ENCODE measurements at places on chromosomes 16 and 17.

DNA sequence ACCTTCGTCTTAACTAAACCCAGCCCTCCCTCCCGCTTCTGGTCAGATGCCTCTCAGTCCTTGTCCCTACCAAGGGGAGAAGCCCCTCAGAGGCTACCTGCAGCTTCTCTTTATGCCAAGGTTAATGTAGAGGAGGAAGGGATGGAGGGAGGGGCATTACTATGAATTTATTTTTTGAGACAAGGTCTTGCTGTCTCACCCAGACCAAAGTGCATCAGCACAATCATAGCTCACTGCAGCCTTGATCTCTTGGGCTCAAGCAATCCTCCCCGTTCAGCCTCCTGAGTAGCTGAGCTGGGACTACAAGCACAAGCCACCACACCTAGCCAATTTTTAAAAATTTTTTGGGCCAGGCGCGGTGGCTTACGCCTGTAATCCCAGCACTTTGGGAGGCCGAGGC is 15.3 kb downstream of the EPOP start:
- no peak for DNase-seq

DNA sequence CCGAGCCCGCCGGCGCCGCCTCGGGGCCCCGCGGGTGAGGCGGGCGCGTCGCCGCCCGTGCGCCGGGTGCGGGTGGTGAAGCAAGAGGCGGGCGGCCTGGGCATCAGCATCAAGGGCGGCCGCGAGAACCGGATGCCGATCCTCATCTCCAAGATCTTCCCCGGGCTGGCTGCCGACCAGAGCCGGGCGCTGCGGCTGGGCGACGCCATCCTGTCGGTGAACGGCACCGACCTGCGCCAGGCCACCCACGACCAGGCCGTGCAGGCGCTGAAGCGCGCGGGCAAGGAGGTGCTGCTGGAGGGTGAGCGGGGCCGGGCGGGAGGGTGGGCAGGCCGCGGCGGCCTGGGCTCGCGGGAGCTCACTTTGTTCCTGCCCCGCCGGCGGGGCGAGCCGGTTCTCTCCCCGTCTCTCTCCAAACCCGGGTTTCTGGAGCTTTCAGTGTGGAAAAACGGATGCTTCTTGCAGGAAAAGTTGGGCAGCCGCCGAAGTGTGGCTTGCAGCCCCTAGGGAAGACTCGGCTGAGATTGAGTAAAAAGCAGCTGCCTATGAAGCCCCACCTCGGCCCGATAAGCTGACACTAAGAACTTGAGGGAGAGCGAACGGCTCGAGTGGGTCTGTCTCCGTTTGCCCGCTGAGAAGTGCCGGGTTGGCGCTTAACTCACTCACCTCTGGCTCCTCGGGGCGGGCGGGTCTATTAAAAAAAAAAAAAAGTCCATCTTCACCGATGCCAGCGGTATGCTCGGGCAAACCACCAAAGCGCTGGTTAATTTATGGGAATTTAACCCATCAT is 677 bp downstream of the SNTB2 start:
- DNase-seq: no peak

GRCh38 chr16:6512512-6512911 is 820.1 kb upstream of the RBFOX1 start:
- no peak for DNase-seq

DNA sequence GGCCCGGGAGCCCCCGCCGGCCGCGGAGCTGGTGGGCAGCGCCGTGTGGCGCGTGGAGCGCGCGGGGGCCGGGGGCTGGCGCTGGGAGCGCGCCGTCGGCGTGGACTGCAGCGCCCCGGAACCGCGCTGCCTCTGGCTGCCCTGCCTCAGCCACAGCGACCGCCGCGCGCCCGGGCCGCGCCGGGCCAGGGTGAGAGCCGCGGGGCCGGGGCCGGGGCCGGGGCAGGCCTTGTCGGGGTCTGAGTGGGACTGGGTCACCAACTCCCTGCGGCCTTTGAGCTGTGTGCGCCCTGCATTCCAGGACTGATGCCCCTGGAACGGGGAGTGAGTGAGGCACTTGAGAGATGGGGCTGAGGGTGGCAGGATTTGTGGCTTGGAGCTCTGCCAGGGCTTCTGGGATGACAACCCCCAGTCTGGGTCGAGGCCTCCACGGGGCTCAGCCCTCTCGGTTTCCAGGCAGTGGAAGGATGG is 25.7 kb downstream of the ARHGAP23 start:
- DNase-seq: no peak

DNA sequence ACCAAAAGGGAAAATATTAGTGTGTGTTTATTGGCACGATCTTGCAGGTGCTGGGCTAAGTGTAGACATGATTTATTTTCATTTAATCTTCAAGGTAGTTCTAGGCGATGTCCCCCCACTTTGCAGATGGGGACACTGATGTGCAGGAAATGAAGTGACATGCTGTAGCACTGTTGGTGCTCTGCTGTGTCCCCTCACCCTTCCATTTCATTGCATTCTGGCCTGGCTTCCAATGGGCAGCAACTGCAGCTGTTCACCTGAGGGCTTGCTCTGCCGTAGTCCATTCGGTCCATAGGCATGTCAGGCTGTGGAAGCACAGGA is 123.9 kb downstream of the PRKCB start:
- no peak for DNase-seq

DNA sequence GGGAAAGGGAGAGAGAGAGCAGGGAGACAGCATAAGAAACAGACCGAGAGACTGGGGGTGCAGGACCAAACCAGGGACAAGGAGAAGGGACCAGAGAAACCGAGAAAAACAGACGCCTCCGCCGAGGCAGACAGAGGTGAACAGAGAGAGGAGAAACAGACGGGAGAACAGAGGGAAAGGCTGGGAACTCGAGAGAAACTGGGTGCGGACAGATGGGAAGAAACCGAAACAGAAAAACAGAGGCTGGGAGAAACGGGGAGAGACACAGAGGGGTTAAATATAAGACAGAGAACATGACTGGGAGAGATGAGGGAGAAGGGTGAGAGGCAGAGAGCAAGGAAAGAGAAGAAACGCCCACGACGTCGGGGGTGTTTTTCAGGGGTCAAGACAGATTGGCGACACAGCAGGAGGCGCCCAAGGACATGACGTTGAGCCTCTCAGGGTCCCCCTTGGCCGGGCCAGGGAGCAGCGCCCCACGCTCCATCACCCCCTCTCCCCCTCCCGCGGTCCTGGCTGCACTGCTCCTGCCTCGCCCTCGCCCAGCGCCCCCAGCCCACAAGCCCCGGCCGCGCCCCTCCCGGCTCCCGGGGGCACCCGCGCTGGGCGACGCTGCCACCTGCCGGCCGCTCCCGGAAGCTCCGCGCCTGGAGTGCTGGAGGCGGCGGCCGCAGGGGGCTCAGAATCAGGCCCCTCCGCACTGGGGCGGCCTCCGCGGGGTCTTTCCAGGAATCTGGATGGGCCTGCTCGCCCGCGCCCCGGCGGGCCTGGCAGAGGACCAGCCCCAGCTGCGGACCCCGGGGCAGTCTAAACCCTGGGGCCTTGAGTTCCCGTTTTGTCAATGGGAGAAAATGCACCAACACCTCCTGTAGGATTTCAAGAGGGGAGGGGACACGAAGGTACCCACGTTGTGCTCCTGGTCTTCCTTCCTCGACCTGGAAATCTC is 1.3 kb upstream of the TMEM92 start:
- DNase-seq: no peak

DNA sequence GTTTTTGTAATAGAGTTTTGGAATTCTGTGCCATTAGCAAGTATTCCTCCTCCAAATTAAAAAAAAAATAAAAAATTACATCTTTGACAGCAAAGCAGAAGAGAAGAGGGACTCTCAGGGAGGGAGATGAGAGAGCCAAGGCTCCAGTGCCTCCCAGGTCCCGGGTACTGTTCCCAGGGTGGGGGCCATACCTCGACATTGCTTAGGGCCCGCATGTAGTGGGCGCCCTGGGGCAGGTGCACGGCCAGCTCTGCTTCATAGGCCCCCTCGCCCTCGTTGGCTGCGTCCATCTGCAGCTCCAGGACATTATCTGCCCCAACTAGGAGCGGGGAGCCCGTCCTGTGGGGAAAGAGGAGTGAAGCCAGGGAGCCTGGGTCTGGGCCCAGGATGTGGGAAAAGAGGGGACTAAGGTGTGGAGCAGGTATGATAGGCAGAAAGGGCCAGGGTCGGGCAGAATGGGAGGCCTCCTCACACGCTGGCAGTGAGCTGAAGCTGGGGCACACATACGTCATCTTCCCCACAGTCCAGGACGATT is 11.2 kb downstream of the ITGA2B start:
- no peak for DNase-seq

DNA sequence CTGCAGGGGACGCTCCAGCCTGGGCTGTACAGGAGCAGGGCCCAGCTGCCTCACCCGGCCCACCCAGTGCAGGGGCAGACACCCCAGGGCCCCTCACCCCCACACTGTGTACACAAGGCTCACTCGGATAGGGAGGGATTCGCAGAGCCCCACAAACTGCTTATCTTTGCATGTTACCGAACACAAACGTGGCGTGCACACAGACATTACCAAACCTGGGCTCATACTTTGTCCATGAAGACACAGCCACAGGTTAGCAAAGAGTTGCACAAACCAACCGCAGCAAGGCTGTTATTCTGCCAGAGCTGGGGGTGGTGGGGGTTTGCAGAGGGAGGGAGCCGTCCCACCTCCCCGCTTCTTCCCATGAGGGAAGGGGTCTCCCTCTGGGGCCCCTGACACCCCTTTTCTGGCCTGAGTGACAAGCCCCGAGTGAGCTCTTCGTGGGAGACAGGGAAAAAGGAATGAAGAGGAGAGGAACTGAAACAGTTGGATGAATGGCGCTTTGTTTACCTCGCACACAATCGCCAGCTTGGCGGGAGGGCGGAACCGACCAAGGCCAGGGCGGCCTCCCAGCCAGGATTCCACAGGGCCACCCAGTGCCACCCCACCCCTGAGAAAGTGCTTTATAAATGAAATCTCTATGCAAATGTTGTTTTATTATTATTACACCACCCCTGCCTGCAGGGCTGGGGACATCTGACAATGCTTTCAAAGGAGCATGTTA is 434 bp upstream of the CPSF4L start:
- no peak for DNase-seq

- no peak for DNase-seq
These were observed 208.4 kb downstream of the IRF8 start for GRCh38 chr16:86107215-86107825.

Measured in GM12878 (cell line).